ENCODE measurements at places on chromosomes 12 and 14.
A peak's percentile ranks its signal among the peaks of the same experiment; 100 is the strongest.

GRCh38 chr14:53048631-53049030, 97.8 kb upstream of the FERMT2 start:
- no peak for DNase-seq

- no peak for DNase-seq
Measured at GRCh38 chr12:55280991-55281390, 15.4 kb downstream of the OR6C6 start.

DNA sequence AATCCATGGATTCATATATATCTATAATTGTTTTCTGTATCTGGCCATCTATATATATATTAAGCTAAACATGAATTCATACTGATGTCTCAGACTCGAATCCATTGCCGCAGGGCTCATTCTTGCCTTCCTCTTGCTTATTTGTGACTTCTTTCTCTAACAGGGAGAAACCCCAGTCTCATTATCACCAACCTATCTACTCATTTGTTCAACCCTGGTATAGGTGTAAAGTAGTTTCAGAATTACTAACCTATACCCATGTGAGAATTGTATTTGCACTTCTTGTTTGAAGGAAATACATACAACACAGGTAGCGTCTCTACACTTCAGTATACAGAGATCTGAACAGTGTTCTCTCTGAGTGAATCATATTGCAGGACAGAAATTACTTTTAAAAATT, 77.7 kb downstream of the PTPN11 start:
- DNase-seq: no peak

DNA sequence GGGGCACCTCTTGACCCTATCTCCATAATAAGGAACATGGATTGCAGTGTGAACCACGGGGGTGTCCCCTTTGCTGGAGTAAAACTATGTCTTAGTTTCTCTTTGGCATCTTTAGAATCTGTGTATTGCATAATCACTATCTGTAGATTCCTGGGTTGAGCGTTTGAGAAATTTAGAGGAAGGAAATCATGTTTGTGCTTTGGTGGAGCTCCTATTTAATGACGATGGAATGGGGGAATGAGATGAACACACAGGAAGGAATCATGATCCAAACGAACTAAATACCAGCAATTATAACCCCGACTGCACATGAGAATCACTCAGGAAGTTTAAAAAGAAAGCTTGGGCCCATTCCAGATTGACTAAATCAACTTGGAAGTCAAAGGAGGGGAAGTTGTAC, 1.3 kb upstream of the MYG1 start:
- DNase-seq: no peak

DNA sequence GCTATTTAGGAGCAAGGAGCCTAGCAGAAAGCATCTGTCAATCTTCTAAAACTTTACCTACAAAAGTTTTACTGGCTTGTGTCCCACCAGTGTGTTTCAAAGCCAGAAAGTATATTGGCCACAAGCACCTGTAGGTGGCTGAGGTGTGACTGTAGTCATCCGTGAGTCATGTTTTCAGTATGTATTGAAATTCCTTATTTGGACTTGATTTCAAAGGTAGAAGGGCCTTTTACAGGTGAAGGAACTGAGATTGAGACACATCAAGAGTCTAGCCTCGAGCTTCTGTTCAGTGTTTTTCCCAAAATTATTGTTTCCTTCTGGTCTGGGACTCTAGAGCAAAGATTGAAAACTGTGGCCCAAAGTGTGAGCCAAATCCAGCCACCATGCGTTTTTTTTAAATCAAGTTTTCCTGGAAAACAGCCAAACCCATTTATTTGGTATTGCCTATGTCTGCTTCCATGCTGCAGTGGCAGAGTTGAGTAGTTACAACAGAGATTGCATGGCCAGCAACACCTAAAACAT, 195.3 kb upstream of the BCL2L14 start:
- no peak for DNase-seq

DNA sequence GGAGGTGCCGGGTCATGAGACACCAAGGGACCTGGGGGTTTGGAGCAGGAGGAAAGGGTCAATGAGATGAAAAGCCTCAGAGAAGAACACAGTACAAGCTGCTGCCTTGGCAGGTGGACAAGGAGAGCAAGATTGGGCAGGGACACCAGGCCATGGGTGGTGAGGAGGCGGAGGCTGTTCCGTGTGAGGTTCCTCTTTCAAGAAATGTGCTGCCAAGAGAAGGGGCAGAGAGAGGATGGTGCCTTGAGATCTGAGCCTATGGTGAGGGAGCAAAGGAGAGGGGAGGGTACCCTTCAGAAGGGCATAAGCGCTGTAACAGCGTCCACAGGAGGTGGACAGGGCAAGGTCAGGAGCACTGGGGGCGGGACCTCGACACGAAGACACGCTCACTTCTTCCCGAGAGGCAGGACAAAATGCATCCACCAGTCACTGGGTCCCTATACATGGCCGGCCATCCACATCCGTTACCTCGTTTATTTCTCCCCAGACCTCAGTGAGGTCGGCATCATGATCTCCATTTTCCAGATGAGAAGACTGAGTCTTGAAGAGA, 100.2 kb downstream of the B4GALNT3 start:
- DNase-seq: no peak

DNA sequence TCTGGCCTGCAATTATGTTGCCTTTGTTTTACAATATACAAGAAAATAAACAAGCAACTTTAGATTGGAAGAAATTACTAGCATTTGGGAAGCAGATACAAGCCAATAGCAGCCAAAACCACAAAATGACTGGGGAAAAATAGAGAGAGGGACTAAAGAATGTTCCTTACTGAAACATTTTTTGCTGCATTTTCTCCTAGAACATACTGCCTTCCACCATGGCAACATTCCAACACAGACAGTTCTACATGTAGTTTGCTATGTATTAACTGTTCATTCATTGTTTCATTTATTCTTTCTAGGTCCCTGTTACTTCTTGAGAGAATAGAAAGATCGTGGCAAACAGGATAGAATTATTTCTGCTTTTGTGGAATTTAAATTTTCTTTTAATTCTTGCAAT, 530.2 kb downstream of the RPS29 start:
- DNase-seq: no peak

GRCh38 chr14:97329701-97330100, 532.5 kb downstream of the VRK1 start:
- DNase-seq: no peak

DNA sequence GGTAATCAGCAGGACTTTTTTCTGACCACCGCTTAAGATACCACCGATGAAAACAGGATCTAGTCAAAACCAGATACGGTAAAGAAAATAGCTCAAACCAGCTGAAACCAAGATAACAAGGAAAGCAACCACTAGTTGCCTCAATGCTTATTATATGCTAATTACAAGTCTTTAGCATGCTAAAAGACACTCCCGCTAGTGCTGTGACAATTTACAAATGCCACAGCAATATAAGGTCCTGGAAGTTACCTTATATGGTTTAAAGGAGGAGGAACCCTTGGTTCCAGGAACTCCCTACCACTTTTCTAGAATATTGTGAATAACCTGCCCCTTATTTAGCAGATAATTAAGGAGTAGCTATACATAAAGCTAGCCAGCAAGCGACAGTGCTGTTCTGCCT, 976.4 kb upstream of the SEL1L start:
- DNase-seq: no peak

GRCh38 chr14:65664436-65664835, 251.9 kb downstream of the FUT8 start:
- no peak for DNase-seq

DNA sequence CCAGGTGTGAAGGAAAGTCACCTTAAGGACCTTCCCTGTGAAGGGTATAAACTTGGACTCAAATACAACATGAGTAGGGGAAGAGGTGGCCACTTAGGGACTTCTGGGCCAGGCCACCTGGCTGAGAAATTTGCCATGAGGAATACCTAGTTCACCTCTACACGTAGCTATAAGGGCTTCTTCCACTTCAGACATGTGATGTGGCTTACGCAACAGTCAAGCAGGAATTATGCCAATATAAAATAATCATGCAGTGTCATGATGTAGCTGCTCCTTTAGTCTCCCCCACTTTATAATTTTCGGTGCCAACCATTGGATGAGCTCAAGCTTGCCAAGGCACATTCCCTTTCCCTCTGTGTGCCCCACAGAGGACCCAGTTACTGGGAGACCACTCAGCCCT, 166.6 kb upstream of the BCL2L14 start:
- no peak for DNase-seq

DNA sequence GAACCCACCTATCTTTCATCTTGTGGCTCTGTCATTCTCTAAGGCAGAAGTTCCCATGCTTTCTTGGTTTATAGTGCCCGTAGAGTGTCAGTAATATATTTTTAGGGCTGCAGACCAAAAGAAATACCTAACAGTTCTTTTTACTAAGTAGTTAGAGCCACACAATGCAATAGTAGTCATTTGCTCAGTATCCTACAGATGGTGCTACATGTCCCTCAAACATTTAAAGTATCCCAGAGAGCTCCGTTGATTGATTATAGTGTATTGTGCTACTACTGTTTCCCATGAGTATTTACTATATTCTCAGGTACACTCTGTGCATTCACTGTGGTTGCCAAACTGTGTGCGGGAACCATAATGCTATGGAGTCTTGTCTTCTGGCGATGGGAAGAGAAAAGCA, 4.7 kb upstream of the PLBD1 start:
- no peak for DNase-seq

DNA sequence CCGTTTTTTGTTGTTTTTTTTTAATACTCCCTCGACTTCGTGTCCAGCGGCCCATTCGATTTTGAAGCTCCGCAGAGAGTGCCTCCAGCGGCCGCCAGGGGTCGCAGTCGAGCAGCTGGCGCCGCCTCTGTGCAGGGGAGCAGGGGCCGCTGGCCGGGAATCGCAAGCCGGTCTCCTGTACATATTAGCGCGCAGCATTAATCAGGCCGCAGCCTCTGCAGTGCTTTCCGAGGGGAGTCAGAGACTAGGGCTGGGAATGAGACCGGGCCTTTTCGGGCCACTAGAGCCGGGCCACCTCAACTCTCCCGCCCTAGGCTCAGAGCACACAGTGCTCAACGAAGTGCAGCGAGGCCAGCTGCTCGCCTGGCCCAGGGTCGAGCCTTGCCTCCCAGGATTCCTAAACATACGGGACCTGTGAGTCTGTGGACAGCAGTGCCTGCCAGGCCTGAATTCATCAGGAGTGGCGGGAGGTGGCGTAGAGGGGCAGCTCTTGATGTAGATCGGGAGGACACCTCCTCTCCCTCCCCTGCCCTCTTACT, 81.8 kb downstream of the EMP1 start:
- peak; percentile 65 for DNase-seq

DNA sequence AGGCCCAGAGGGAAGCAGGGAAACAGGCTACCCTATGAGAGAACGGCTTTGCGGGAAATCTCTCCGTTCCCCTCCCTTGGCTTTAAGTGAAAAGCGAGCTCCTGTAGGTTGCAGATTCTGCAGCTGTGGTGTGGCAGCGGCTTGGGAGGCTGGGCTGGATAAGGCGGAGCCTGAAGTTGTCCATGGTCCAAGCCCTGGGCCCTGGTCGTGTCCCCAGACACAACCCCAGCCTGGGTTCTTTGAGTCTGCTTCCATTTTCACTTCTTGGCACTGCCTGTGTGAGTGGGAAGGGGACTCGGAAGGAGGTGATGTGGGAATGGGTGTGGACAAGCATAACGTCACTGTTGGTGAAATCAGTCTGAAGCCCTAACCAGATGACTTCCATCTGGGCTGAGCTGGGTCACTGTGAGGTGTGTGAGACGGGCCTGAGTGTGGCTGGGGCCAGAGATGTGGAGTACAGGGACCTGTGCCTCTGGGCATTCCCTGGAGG, 43.0 kb upstream of the CTDSP2 start:
- no peak for DNase-seq
